ENCODE measurements at places on chromosomes 4 and X. TPM values are rescaled to one million over a fixed set of nuclear protein-coding genes. Genes with fewer than 3 reads are reported as not detected.
A peak's percentile ranks its signal among the peaks of the same experiment; 100 is the strongest.

The GABRG1 gene
- polyA plus RNA-seq, result not detected

DNA sequence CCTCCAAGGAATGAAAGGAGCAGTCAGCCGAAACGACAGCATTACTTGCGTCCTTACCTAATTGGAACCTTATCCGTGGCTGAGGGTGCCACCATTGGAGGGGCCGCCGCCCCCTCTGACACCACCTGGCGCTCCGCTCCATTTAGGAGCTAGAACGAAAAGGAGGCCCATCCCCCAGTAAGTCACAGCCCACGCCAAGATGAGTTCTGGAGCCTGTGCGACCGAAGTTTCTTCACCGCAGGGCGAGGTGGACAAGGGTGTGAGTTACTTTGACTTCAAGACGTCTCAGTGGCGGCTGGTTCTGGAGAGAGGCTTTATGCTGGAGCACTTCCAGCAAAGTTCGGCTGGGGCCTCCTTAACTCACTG is 729 bp upstream of the IRF2 start:
- H3K4me1 ChIP-seq, result peaks cover 14% of the 10 kb centered on the region
- H3K36me3 ChIP-seq, result no peaks in the 10 kb centered on the region
- no peak for DNase-seq
- H3K27ac ChIP-seq, result peak overlapping the region; percentile 91

DNA sequence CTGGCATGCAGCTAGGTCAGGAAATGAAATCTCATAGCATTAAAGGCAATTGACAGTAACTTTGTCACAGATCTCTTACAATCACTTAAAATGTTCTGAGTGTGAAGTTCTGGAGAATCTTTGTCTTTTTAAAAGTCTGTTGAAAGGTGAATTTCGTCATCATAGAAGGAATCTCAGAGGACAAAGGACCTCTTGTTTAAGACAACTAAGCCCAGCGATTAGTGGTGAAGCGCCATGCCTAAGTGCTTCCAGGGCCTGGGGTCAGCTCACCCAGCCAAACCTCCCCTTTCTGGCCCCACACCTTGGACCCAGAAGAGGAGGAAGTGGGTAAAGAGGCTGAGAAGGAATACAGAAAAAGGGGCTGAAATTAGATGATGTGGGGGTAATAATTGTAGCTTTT is 8.5 kb downstream of the FRMD7 start:
- no peaks in the 10 kb centered on the region for H3K36me3 ChIP-seq
- no peak overlapping the region for H3K4me3 ChIP-seq
- DNase-seq, result no peak
- no peak overlapping the region for H3K27ac ChIP-seq
- no peaks in the 10 kb centered on the region for H3K27me3 ChIP-seq
- H3K4me1 ChIP-seq, result no peaks in the 10 kb centered on the region

DNA sequence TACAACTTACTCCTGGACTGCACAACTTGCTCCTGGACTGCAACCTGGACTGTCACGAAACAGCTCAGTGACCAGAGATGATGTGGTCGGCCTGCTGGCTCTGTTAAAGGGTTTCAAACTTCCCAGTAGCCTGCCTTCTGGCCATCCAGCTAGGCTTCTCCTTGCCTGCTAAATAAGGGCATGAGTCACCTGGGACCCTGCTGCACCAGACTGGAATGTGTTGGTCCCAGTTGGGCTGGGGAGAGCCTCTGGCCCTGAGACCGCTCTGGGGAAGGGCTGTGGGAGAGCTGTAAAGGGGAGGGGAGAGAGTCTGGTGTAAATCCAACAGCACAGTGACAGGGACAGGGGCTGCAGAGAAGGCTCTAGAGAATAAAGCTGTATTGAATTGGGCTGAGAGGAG is 165.8 kb downstream of the VSIG4 start:
- H3K27ac ChIP-seq, result no peak overlapping the region
- DNase-seq, result no peak
- H3K36me3 ChIP-seq, result no peaks in the 10 kb centered on the region
- no peaks in the 10 kb centered on the region for H3K27me3 ChIP-seq

DNA sequence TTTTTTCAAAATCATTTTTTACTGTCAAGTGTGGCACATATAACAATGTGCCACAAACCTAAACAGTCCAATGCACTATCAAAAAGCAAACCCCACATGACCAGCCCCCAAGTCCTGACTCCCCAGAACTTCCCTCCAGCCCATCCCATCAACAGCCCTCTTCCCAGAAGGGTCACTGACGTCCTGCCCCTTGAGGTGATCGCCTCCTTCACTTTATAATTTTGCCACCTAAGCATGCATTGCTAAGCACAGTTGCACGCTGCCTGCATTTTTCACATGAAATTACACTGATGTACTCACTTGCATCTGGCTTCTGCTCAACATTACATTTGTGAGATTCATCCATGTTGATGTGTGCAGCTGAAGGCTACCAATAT is 42.5 kb downstream of the HTRA3 start:
- no peaks in the 10 kb centered on the region for H3K36me3 ChIP-seq
- no peaks in the 10 kb centered on the region for H3K27me3 ChIP-seq
- H3K27ac ChIP-seq, result no peak overlapping the region
- no peaks in the 10 kb centered on the region for H3K4me1 ChIP-seq
